ENCODE measurements at places on chromosomes 12 and 14. TPM values are rescaled to one million over a fixed set of nuclear protein-coding genes. Genes with fewer than 3 reads are reported as not detected.

Gene SDR9C7
- not detected for total RNA-seq

GRCh38 chr12:72274931-72275330 lies 2.8 kb downstream of the TRHDE start:
- no peak for DNase-seq

- no peak for DNase-seq
These were observed 20.6 kb downstream of the PTHLH start for GRCh38 chr12:27951898-27952297.

DNA sequence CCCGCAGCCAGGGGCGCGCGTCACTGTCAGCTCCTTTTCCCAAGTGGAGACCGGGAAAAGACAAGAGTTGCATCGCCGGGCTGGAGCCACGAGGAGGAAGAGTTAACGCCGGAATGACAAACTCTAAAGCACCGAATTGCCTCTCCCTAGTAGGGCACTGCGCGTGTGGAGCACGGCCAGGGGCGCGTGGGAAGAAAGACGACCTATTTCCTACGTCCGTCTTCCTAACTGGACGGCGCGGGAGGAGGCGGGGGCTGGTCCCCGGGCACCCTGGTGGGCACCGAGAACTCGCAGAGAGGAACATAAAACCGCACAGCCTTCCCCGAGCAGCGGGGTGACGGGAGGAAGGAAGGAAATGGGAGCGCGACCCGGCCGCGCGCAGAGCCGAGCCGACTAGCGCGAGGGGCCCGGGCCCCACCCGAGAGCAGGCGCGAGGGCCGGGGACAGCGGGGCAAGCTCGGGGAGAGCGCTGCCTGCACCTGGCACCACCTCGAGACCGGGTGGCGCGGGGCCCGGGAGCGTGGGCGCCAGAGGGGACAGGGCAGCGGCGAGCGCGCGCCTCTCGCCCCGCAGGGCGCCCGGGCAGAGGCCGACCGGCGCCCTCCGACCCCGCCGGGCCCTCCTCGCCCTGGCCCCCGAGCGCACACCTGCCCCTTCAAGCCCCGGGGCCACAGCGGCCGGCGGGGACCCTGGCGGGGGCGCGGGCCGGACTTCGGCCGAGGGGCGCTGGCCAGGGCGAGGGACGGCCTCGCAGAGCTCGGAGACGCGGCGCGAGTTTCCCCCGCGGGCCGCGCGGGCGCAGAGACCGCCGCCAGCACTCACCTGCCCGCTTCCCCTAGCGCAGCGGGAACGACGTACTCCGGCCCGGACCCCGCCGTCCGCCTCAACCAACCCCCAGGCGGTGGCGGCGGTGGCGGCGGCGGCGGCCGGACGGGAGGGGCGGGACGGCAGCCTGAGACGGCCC lies at the start of gene SETD3:
SETD3 (minus strand) TSS at position 954 of the 964 bp plus-strand sequence. CDS start 15,054 bp downstream, outside the sequence.
- DNase-seq, result peak; percentile 59

DNA sequence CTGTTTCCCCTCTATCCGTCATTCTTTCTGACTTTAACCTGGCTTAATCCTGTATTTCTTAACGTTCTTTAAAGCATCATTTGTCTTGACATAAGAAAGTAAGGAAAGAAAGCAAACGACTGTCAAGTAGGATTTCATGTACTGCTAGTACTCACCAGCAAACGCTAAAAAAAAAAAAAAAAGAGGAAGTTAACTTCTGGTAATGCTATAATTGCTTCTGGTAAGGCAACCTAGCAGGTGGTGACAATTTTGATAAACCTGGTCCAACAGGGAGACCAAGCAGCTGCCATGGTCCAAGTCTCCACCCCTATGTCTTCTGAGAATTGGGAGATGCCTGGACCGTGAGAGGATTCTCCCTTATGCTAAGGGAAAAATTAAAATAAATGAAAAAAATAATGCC lies 306.6 kb downstream of the DAD1 start:
- DNase-seq, result no peak

DNA sequence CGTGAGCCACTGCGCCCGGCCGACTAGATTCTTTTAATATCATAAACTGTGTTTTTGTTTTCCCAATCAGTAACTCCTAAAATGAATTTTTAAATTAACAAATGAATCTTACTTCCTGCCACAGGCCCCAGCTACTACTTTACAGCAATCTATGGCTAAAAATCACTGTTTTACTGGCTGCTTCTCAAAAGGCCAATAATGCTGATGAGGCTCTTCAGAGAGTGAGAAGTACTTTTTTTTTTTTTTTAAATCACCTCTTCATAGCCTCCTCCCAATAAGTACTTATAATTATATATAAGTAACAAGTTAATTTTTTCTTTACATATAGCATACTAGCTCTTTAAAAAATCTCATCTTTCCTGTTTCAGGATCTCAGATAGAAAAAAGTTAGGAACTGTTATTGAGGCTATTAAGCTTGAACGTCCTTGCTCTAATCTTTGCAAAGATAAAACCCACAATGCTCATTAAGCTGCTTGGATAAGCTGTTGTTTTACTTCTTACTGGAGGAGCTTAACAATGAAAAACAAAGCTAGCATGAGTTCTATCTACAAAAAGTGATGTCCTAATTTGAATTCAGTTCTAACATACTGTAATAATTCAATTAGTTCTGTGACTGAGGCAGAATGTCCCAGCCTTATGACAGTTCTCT lies 12.8 kb upstream of the WDR20 start:
- no peak for DNase-seq
